Stimulated activated CD4-positive, alpha-beta T cell treated with anti-CD3 and anti-CD28 coated beads, Interleukin-1b, Interleukin-23, amount 100 ng/mL, for 48 hours (primary cell): ENCODE measurements at places on chromosomes 12 and 14.

DNA sequence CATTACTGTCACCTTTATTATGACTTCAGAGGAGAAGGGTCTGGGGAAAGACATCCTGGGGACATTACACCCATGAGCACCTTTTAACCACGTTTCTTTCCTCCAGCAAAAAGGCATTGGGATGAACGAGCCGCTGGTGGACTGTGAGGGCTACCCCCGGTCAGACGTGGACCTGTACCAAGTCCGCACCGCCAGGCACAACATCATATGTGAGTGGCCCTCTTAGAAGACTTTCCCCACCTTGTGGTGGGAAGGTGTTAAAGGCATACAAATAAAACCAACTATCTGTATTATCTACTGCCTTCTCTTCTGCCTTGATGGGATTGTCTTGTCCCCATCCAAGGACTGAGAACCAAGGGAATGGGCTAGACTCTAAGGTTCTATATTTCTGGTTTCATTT lies 6.0 kb downstream of the PSMD9 start:
- DNase-seq, result no peak

- no peak for DNase-seq
These were observed 13.9 kb upstream of the NR4A1 start for GRCh38 chr12:52037248-52037861.

DNA sequence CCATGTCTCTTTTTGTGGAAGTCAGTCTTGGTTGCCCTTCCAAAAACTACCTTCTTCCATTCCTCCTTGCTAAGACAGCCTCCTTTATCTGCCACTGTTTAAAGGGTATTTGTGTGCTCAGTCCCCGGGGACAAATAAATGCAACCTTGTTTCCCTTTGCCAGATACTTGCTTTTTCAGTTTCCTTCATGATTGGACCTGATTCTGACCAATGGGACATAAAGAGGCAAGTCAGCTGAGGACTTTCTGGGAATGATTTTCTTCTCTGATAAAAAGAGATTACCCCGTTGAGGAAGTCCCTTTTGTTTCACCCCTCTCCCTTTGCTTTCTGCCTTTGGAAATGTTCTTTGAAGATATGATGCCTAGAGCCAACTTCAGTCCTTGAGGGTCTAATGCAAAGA lies 7.4 kb upstream of the TUBA1B start:
- DNase-seq, result no peak

DNA sequence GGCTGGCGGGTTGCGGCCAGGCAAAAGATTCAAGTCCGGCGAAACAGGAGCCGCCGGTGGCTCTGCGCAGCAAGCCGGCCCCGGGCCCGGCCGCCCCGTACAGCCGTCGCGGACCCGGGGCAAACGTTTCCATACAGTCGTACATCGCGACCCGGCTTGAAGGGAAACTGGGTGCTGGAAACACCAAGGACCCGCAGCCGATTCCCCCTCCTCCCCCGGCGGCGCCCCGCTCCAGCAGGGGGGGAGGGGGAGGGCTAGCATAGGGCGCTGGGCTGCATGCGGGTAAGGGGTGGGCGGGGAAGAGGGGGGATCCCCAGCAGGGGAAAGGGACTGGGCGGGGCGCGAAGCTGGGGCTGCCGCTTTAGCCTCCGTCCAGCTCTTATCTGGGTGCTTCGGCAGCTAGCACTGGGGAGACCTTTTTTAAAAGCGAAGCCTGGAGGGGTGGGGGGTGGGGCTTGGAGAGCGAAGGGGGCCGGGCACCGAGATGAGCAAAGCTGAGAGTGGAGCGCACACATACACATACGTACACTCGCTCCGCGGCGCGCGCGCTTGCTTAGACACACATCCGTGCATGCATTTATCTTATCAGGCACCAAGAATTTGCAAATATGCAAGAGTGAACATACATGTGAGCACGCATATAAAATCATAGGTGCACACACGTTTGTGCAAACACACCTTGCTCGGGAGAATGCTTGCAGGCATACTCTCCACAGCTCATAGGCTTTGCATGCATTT lies 11.9 kb downstream of the RARG start:
- DNase-seq, result peak; percentile 80

DNA sequence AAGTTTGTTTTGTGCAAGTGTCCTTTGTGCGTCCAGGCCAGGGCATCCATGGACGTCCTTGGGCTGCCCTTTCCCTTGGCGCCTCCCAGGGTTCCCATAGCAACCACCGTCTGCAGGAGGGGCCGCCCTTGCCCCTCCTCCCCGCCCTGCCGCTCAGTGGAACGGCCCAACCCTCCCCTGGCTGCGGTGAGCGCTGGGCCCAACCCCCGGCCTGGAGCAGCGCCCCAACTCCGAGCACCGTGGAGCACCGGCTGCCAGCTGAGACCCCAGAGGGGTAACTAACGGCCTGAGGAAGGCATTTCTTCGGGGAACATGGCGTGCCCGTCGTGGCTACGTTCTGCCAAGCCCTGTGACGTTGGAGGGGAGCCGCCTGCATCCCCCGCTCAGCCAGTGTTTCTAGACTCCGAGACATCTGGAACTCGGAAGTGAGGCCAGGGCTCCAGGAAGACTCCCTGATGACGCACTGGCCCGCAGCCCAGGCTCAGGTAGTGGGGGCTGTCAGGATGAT lies 5.3 kb upstream of the ACACB start:
- peak; percentile 47 for DNase-seq

DNA sequence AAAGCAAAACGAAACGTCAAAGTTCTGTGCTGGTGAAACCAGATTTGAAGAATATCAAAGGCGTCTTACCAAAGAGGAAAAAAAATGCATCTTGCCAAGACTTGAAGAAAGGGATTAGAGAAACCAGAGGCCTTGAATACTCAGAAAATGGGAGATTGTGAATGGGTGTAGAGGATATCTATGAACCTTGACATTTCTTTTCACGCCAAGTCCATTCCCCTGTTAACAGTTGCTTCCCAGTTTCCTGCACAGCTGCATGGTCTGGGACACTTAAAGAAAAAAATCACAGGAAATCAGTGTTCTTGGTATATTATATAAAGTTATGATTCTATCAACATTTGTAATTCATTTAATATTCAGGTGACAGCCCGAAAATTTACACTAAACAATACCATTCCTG lies 1.4 kb upstream of the GTF2A1 start:
- no peak for DNase-seq

DNA sequence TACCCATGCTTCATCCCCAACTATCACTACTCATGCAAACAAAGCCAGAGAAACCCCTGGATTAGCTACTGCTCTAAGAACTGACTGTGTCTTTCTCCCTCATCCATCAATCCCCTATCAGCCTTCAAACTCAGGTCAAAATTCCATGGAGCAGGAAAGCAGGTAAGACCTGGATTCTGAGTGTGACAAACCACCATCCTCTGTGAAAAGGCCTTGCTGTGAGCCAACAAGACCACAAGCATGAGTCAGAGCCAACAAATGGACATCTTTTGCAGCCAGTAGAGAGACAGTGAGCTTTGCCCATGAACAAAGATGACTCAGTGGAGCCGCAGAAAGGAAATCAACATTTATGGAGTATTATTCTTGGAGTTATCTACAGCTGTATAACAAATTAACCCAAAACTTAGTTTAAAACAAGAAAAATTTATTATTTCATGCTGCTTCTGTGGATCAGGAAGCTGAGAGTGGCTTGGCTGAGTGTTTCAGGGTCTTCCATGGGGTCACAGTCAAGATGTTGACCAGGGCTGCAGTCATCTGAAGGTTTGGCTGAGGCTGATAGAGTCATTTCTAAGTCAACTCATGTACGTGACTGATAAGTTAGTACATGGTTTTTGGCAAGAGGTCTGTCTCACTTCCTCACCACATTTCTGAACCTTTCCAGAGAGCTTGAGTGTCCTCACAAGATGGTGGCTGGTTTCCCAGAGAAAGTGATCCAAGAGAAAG lies 61.1 kb downstream of the PITPNM2 start:
- DNase-seq, result no peak

- DNase-seq, result peak; percentile 45
These were observed 172.2 kb upstream of the ATP2B1 start for GRCh38 chr12:89880690-89881350.

- DNase-seq, result no peak
These were observed 9.3 kb downstream of the EIF5 start for GRCh38 chr14:103343164-103343879.

DNA sequence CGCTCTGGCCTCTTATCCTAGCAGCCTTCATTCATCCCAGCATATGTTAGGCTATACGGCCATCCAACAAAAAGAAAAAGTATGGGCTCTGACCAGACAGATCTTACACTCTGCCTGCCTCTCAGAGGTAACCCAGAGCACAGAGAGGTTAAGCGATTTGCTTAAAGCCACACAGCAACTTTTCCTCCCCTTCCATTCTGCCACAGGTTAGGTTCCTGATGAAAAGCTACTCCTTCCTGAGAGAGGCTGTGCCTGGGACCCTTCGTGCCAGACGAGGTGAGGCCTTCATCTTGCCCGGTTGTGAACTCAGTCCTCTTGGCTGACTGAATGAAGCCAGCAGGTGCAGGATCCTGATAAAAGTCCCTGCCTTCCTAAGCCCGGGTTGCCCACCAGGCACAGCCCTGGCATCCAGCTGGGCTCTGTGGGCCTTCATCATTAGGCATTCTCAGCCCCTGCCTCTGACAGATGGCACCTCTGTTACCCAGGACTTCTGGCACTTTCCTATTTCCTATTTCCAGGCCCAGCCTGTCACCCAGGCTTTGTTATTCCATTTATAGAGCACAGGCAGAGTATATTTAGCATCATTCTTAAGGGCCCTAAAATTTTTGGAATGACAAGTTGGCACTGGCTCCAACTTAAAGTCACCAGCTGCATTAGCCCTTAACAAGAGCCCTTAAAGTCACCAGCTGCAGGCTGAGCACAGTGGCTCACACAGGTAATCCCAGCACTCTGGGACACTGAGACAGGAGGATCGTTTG lies 12.8 kb downstream of the SOAT2 start:
- DNase-seq, result no peak

- DNase-seq, result no peak
These were observed 736.8 kb upstream of the USP15 start for GRCh38 chr12:61523276-61523992.

DNA sequence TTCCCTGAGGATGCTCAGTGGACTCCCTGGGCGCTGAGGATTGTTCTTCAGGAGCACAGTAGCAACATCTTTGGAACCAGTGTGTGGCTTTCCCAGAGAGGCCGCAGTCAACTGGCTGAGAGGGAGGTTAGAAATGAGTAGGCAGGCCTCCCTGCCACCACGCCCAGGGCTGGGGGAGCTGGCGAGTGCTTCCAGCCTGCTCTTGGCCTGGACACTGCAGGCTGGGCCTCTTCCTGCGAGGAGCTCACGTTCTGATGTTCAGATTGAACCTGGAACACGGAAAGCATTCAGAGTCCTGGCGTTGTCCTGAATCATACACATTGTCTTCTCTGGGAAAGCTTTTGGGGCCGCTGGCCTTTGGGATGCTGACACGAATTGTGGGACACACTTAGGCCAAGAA lies 15.6 kb downstream of the TSPAN9 start:
- no peak for DNase-seq
